Glomerular endothelial cell (primary cell): ENCODE measurements at places on chromosomes 2 and 18. TPM values are rescaled to one million over a fixed set of nuclear protein-coding genes. Genes with fewer than 3 reads are reported as not detected.

CCDC93 gene
- 12.9 and 19.7 TPM in 2 replicates for total RNA-seq

STAT4 gene
- total RNA-seq = 0.44 and 2.8 TPM in 2 replicates

HSBP1L1 gene
- total RNA-seq = 5.6 and 9.4 TPM in 2 replicates

TUBB8B gene
- total RNA-seq = not detected in 2 replicates

CRYBA2 gene
- total RNA-seq = not detected in 2 replicates

NEU4 gene
- total RNA-seq = 0.29 TPM in 1 of 2 replicates, not detected in the other

PPP1CB gene
- total RNA-seq = 88.9 and 101 TPM in 2 replicates

CYS1 gene
- 0.12 and 1.1 TPM in 2 replicates for total RNA-seq

AP1S3 gene
- total RNA-seq = 5.9 and 6.7 TPM in 2 replicates

DRC1 gene
- not detected in 2 replicates for total RNA-seq

CCDC74B gene
- 1.2 and 2.2 TPM in 2 replicates for total RNA-seq

ALPG gene
- not detected in 2 replicates for total RNA-seq

PTH2R gene
- 0.97 TPM in 1 of 2 replicates, not detected in the other for total RNA-seq

MC4R gene
- total RNA-seq = not detected in 2 replicates

PLCD4 gene
- 0.05 and 0.93 TPM in 2 replicates for total RNA-seq

HRH4 gene
- total RNA-seq = not detected in 2 replicates

CCDC138 gene
- 2.1 and 2.9 TPM in 2 replicates for total RNA-seq

SCYGR8 gene
- total RNA-seq = not detected in 2 replicates

LRRTM4 gene
- total RNA-seq = not detected in 2 replicates

GNAL gene
- total RNA-seq = 0.41 and 1.8 TPM in 2 replicates

VIT gene
- not detected in 2 replicates for total RNA-seq

FABP1 gene
- not detected in 2 replicates for total RNA-seq

TCF4 gene
- total RNA-seq = 162 and 344 TPM in 2 replicates

ST6GAL2 gene
- 17.4 and 39.5 TPM in 2 replicates for total RNA-seq

FECH gene
- 29.2 and 38.2 TPM in 2 replicates for total RNA-seq

CDH19 gene
- total RNA-seq = 0.06 TPM in 1 of 2 replicates, not detected in the other

RTKN gene
- 11.2 and 14.5 TPM in 2 replicates for total RNA-seq

NEUROD1 gene
- total RNA-seq = not detected in 2 replicates

NCOA1 gene
- 10.7 and 12.0 TPM in 2 replicates for total RNA-seq

ERICH2 gene
- total RNA-seq = not detected in 2 replicates
